Stimulated activated CD8-positive, alpha-beta memory T cell treated with anti-CD3 and anti-CD28 coated beads, Interleukin-2, amount 100 ng/mL, for 48 hours (primary cell): ENCODE measurements at places on chromosomes 1 and 21.

GRCh38 chr1:81259625-81260411 lies 540.9 kb upstream of the ADGRL2 start:
- no peak for DNase-seq

- DNase-seq, result no peak
Measured at GRCh38 chr1:204509186-204509635, 7.0 kb upstream of the MDM4 start.

- DNase-seq, result no peak
Measured at GRCh38 chr1:201489643-201490261, 17.2 kb downstream of the CSRP1 start.

DNA sequence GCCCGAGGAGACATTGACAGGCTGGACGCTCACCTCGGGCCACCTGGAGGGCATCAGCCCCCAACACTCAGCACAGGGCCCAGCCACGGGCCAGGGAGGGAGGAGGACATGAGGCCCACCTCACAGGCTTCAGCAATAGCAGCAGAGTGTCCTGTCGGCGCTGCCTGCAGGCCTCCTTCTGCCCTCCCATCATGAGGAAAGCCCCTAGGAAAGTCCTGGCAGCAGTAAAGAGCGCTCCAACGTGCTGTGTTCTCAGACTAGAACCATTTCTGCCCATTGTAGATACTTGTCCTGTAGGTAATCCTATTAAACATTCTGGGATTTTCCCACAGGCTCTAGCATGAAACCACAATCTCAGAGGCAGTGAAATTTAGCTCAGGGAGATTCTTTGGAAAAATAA lies 62.0 kb upstream of the GALNT2 start:
- DNase-seq, result no peak

DNA sequence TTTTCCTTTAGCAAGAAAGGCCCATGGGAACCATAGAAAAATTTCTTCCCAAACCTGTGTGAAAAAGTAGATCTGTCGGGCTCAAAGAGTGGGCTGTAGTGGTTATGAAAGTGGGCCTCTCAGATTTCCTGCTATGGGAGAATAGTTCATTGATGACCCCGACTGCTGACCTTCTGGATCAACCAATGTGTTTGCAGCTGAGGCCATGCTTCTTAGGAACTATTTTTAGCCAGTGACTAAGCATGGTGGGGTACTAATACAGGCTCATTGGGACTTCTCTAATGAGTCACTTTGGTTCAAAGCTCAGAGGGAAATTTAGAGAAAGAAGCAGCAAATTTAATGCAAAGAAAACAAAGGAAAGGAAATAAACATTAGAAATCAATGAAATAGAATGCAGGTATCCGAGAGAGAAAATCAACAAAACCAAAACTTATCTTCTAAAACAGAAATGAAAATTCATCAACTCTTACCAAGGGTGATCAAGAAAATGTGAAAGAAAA lies 12.6 kb upstream of the PSMA5 start:
- no peak for DNase-seq
